ENCODE measurements at places on chromosomes 1 and 21. TPM values are rescaled to one million over a fixed set of nuclear protein-coding genes. Genes with fewer than 3 reads are reported as not detected.

DNA sequence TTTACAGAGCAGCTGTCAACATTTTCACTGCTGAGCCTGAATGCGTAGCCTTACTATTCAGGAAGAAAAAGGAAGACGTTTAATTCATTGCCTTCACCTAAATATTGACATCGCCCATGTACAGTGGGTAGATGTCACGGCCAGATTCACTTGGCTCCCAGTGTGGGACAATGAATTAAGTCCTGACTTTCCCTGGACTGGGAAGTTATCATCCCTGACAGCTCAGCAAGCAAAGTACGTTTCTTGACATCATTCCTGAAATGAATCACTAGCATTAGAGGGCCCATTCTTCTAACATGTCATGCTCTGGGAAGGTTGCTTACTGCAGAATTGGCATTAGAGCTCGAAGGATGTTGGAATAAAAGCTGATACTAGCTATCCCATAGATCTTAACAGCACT lies 37.8 kb downstream of the LRRC53 start:
- no peak for DNase-seq

CHD1L gene
- total RNA-seq, result 28.1 TPM

GRCh38 chr1:79827446-79827845 lies 820.9 kb upstream of the ADGRL4 start:
- DNase-seq, result no peak

DNA sequence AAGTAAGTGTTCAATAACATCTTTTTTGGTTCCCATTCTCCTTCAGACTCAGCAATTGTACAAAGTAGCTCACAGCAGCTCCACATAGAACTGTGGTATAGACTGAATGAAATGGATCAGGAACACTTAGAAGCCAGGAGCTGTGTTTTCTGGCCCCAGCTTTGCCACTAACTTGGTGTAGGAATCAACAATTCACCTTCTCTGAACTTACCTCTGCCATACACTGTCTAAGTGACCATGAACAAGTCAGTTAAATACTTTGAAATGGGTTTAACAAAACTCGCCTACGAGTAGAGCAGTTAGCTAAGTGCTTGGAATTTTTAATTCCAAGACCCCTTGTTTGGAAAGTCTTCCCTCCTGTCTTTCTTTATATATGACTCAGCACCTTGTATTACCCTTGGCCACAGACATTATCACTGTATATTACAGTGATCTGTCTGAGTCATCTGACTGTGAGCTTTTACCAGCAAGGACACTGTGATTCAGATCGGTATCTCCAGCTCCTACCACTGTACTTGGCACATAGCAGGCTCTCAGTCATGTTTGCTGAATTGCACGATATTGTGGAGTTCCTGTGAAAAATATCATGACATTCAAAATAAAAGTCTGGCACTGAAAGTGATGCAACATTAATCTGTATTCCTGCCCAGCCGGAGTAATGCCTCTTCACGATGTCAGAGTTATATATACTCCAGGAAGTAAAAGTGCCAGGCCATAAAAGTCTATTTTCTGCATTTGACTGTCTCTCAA lies 101.7 kb upstream of the BEND5 start:
- DNase-seq, result no peak

DNA sequence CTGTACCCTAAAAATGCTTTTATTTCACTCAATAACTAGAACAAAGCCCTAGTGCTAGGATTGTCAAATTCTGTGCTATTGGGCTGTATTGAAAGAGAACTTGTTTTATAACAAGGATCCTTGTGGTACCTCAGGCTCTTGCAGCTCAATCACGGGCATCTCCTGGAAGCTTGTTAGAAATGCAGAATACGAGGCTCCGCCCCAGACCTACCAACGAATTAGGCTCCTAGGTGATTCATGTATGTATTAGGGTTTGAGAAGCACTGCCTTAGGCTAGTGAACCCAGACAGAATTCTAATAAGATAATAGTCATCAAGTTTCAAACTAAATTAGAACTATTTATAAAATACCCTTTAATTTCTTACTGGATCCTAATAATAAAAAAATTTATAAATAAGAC lies 45.6 kb downstream of the ZZZ3 start:
- no peak for DNase-seq

- peak; percentile 70 for DNase-seq
These were observed 9.9 kb downstream of the TOR1AIP2 start for GRCh38 chr1:179867493-179868330.

GRCh38 chr1:210625715-210626114 lies 297.0 kb downstream of the HHAT start:
- no peak for DNase-seq

STXBP3 gene
- 39.3 TPM for total RNA-seq

NTPCR gene
- total RNA-seq, result 35.8 TPM

- no peak for DNase-seq
These were observed 351.0 kb downstream of the COL11A1 start for GRCh38 chr1:102757363-102757762.

- DNase-seq, result peak; percentile 6
These were observed 13.2 kb upstream of the ZP4 start for GRCh38 chr1:237903961-237904360.

DNA sequence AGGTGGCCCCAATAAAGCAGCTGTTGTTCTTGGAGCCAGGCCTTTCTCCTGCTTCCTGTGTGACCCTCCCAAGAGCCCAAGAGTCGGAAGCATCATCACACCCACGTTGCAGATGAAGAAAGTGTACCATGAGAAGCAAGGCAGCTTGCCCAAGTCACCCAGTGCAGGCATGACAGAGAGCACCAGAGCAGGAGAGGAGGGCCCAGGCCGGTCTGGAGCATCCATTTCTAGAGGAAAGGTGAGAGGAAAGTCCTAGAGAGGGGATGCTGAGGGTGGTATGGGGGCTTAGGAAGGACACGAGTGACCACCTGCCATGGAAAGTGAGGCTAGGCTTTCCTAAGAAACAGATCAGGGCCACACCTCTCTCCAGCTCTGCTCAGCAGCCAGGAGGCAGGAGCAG lies 47.0 kb downstream of the C1orf198 start:
- DNase-seq, result no peak

- no peak for DNase-seq
These were observed 6.2 kb upstream of the MMP23B start for GRCh38 chr1:1625824-1626206.

DNA sequence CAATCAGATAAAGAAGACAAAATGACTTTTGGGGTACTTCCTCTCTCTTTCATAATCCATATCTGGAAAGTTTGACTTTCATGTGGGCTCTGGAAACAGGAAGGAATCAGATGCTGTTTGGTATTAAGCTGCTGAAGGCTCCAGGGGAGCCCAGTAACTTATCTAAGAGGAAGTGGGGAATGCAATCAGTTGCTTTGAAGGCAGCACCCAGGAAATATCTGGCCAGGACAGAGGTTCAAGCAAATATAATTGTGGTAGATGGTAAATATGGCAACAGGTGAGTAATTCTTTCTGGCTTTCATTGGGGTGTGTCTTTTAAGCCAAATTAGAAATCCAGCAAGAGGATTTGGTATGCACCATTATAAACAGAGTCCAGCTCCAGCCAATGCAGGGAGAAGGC lies 44.4 kb downstream of the COLGALT2 start:
- DNase-seq, result no peak

SLAMF9 gene
- 0.74 TPM for total RNA-seq

- DNase-seq, result no peak
These were observed 84.5 kb downstream of the CC2D1B start for GRCh38 chr1:52281518-52281917.

CHAF1B gene
- total RNA-seq, result 3.4 TPM

DNA sequence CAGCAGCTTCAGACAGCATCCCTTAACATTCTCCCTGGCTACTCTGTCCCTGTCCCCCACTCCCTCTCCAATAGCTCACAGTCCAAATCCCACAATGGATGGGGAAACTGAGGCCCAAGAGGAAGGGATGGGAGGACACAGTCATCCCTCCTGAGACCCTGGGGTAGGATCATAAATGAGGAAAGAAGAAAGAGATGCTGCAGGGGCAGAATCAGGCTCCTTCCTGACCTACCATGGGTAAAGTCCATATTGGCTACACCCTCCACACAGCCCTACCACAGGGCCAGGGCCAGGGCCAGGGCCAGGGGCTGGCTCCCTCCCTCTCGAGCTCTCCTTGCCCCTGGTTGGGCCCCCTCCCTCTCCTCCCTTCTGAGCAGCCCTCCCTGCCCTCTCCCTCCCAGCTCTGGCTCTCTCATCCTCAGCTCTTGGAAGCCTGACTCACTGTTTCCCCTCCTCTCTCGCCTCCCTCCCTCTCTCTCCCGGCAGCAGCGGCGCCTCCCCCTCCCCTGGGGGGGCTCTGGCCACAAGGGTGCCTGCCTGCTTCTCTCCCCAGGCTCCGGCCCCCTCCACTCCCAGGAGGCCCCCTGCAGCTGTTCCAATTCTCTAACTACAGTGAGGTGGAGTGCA lies 4.9 kb downstream of the AHDC1 start:
- peak; percentile 80 for DNase-seq

DNA sequence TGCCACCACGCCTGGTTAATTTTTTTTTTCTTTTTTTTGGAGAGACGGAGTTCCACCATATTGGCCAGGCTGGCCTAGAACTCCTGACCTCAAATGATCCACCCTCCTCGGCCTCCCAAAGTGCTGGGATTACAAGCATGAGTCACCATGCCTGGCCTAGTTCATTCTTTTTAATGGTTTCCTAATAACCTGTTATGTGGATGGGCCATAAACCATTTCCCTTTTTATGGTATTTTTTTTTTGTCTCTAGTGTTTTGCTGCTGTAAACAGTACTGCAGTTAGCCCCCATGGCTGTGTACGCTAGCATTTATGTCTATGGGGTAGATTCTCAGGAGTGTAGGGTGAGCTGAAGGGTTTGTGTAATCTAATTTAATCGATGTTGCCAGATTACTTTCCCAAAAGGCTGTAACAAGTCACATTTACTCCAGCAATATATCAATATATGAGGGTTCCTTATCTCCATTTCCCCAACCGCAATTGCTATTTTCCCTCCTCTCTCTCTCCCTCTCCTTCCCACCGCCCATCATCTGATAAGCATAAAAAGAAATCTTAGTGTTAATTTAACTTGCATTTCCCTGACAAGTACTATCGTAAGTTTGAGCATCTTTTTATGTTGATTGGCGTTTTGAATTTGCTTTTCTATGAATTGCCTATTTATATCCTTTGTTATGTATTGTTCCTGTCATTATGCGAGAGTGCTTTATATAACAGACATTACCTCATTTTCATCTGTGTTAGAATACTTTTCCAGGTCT lies 28.7 kb downstream of the RCSD1 start:
- DNase-seq, result no peak

DMRTA2 gene
- total RNA-seq, result not detected

DNA sequence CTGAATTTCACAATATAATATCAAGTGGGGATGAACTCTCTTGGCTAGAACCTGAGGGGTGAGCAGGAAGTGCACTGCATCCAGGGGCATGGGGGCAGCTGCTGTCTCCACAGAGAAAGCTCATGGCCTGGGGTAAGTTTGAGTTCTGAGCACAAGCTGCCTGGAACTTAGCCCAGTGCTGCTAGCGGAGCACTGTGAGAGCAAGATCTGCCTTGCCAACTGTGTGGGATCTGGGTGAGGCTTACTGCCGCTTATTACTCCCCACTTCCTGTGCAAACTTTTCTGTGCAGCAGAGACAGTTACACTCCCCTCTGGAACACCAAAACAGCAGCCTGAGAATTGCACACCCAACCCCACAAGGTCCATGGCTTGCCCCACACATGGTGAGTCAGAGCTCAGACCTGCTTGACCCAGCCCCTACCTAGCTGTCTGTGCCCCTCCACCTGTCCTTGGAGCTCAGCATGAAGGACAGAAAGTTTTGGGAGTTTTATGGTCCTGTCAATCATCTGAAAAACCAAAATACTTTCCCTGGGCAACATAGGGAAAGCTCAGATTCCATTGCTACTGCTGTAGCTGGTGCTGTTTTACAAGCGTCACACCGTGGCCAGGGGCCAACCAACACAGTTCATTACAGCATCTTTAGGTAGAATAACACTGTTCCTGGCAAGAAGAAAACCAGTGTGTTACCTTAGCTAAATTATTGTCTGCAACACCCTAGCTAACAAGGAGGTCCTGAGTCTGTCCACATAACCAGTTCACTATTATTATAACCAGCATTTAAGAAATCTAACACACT lies 762.1 kb upstream of the NEGR1 start:
- peak; percentile 33 for DNase-seq

DNA sequence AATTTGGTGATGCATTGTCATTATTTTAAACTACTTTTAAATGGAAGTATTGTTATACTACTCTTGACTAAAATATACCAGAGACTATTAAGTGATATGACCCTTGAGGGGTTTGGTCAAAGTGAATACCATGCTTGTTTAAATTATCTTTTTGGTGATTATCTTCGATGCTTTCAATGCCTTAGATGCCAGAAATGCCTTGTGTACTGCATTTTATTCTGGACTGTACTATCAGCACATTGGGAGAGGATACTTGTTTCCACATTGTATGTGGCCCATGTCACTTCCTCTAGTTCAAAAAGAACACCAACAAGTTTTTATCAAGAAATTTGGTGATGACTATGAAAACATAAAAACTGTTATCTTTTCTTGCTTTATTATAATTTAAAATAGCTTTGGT lies 16.3 kb downstream of the MAP3K7CL start:
- no peak for DNase-seq

FBXO28 gene
- total RNA-seq, result 41.5 TPM

ADGRL2 gene
- 72.8 TPM for total RNA-seq

CSF1 gene
- total RNA-seq, result 24.7 TPM

XCL2 gene
- total RNA-seq, result 4.6 TPM

DNA sequence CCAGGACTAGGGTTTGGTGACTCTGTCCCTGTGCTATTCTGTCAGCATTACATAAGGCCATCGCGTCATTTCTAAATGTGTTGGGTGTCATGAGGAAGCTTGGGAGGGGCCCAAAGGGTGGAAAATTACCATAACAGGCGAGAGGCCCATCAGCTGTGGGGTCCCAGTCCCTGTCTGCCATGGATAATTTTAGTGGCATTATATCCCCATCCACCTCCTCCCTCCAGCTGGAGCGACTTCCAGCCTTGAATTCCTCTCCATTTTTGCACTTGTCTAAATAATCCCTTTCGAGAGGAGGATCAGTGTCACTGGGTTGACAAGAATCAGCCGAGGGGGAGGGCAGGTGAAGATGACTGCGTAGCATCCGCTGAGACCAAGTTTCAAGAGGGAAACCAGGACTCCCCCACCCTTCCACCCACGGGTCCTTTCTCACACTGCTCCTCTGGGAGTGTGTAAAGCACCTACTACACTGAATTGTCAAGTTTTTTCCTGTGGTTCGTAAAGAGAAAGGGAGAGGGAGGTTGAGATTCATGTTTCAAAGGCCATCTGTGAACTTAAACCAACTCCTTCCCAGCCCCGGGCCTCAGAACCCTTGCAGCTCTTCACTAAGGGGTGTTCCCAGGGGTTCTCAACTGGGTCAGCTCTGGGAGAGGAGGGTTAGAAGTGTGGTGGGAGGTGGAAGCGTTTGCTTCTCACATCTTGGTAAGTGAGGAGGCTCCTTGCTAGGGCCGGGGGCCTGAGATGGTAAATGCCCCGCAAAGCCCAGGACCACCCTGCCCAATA lies 29.2 kb downstream of the VASH2 start:
- DNase-seq, result no peak

GRCh38 chr1:200139661-200140250 lies 112.2 kb downstream of the NR5A2 start:
- DNase-seq, result peak; percentile 34

DNA sequence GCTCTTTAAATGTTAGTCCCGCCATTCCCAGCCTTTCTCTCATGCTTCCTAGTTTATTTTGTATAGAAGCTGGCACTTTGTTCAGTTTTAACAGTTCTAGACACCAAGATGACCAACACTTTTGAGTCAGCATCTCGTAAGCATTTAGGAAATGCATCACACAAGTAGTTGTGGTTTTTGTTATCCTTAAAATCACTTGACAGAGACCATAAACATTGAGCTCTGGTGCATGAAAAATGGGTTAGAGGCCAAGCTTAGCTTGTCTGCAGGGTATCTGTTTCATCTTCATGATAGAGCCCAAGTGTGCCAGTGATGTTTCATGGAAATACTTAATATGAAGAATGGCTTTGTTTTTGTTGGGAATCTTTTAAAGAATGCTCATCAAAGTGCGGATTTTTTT lies 159.7 kb downstream of the DISP1 start:
- DNase-seq, result no peak

Data from lung (tissue), 17 donors.